ENCODE measurements at places on chromosomes 7 and 10.

DNA sequence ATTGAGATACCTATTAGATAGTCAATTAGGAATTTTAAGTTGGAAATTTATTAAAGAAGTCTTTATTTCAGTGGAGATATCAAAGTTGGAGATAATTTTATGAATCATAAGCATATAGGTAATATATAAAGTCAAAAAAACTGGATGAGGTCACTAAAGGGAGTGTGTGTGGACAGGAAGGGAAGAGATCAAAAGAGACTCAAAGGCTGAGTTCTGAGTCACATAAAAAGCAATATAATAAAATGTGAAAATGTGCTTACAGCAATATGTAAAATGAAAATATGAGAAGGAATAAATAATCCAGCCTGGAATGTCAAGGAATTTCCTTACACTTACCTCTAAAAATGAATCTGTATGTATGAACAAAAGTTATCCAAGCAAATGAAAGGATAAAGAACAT, 583.3 kb upstream of the SORCS1 start:
- DNase-seq: no peak

GRCh38 chr7:3427957-3428356, 126.9 kb downstream of the SDK1 start:
- DNase-seq: peak; percentile 2

DNA sequence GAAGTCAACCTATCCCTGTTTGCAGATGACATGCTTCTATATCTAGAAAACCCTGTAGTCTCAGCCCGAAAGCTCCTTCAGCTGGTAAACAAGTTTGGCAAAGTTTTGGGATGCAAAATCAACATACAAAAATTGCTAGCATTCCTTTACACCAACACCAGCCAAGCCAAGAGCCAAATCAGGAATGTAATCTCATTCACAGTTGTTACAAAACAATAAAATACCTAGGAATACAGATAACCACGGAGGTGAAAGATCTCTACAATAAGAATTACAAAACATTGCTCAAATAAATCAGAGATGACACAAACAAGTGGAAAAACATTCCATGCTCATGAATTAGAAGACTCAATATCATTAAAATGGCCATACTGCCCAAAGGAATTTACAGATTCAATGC, 50.4 kb upstream of the ZNF365 start:
- DNase-seq: no peak

DNA sequence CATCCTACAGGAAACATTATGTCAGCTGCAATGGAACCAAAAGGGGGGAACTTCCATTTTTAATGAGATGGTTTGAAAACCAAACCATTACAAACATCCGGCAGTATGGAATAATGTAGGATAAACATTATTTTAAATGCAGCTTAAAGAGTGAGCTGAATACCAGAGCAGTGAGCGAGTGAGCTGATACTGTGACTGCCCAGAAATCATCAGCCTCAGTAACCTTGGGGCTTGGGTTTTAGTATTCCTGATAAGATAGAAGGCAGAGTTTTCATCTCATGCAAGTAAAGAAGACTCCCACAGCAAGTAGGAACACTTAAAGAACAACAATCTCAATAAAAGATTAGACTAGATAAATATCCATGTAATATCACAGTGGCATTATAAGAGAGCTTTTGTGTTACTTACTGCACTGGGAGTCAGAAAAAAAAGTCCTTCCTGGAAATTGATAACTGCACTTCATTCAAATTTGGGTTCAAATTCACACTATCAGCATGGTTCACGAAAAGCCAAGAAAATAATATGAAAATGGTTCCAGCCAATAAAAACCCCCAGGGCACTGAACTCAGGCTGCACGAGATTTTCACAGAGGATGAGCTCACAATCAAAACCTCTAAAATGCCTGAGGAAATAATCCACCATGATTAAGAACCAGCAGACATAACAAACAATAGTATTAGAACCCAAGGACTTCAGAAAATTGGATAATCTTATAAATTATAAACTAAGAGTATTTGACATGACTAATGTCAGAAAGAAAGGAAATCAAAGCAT, 115.7 kb downstream of the MTPAP start:
- no peak for DNase-seq

- DNase-seq: no peak
These were observed 220.2 kb downstream of the PHF14 start for GRCh38 chr7:11193888-11194287.

All from hematopoietic multipotent progenitor cell treated with erythropoietin and hydrocortisone succinate and interleukin-3 and kit ligand, for 4 days (in vitro differentiated cells).